Kidney epithelial cell (primary cell): ENCODE measurements at places on chromosomes 4 and X. TPM values are rescaled to one million over a fixed set of nuclear protein-coding genes. Genes with fewer than 3 reads are reported as not detected.

EXOC1L gene
- not detected in 2 replicates for total RNA-seq

BMX gene
- not detected in 2 replicates for total RNA-seq

RBM46 gene
- 0.04 and 0.21 TPM in 2 replicates for total RNA-seq

DGAT2L6 gene
- not detected in 2 replicates for total RNA-seq

CSAG3 gene
- not detected in 2 replicates for total RNA-seq

JADE1 gene
- total RNA-seq, result 16.1 and 16.9 TPM in 2 replicates

CFAP47 gene
- total RNA-seq, result 0.08 and 0.21 TPM in 2 replicates

CCDC158 gene
- 0.34 and 0.84 TPM in 2 replicates for total RNA-seq

HTRA3 gene
- 4.7 and 5.5 TPM in 2 replicates for total RNA-seq

PGRMC1 gene
- 101 and 107 TPM in 2 replicates for total RNA-seq

AFF2 gene
- total RNA-seq, result 0.41 and 1.3 TPM in 2 replicates

MAGEA8 gene
- total RNA-seq, result not detected in 2 replicates

PNMA6A gene
- 7.8 and 7.9 TPM in 2 replicates for total RNA-seq

DSPP gene
- not detected in 2 replicates for total RNA-seq

MAGEA2B gene
- total RNA-seq, result not detected in 2 replicates

ENOX2 gene
- 7.7 and 15.1 TPM in 2 replicates for total RNA-seq

ADGRG2 gene
- 0.88 and 1.5 TPM in 2 replicates for total RNA-seq

VGLL1 gene
- 1.3 and 1.4 TPM in 2 replicates for total RNA-seq

MAGEB1 gene
- total RNA-seq, result not detected in 2 replicates

NDNF gene
- total RNA-seq, result 0.08 and 0.21 TPM in 2 replicates

SERTM2 gene
- not detected in 2 replicates for total RNA-seq

STAP1 gene
- total RNA-seq, result not detected in 2 replicates

ZMYM3 gene
- total RNA-seq, result 11.0 and 16.7 TPM in 2 replicates

FAM193A gene
- total RNA-seq, result 19.8 and 22.0 TPM in 2 replicates

PNMA6F gene
- not detected in 2 replicates for total RNA-seq

SSX2B gene
- total RNA-seq, result not detected in 2 replicates

CACNA1F gene
- not detected in 2 replicates for total RNA-seq

ERCC6L gene
- 0.82 and 0.92 TPM in 2 replicates for total RNA-seq

DMRTC1 gene
- not detected in 2 replicates for total RNA-seq

SRPK3 gene
- total RNA-seq, result 0.08 and 0.27 TPM in 2 replicates

ODAPH gene
- 0.41 and 0.63 TPM in 2 replicates for total RNA-seq

ART3 gene
- total RNA-seq, result not detected in 2 replicates

TMPRSS11A gene
- not detected in 2 replicates for total RNA-seq

SLC10A4 gene
- total RNA-seq, result 0.48 and 0.58 TPM in 2 replicates

UGT2B11 gene
- not detected in 2 replicates for total RNA-seq
